ENCODE measurements at places on chromosomes 13 and 19.

DNA sequence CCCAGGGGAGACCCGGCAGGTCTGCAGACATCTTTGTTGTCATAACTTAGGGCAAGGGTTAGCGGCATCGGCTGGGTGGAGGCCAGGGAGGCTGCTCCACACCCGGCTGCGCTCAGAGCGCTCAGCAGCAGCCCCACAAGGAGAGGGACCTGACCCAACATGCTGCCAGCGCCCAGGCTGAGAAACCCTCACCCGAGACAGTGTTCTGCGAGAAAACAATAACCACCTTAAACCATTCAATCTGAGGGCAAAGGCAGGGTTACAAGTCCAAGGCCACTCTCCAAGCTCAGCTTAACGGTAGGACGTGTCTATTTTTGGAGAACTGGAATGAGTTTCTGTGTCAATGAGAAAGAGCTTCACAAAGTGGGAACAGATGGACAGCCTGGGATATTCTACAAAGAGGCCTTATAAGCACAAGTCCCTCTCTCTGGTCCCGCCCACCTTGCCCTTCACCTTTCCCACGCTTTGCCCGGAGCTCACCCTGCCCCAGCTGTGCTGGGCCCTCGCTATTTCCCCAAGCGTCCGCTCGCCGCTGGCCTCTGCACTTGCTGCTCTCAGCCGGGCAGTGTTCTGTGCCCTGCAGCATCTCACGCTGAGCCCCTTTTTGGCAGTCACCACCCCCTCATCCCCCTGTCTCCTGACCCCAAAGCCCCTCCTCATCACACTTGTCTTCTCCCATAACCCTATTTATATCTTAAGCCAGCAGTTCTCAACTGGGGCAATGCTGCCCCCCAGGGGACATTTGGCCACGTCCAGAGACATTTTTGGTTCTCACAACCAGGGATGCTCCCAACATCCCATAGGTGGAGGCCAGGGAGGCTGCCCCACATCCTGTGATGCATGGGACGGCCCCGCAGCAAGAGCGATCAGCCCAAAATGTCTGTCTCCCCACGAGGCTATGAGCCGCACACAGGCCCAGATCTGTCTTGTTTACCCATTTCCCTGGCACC, 17.6 kb downstream of the PPP1R12C start:
- no peak for DNase-seq

- no peak for DNase-seq
Observed at GRCh38 chr19:27824108-27824507, 1388.8 kb downstream of the UQCRFS1 start.

GRCh38 chr13:42401376-42401775, 129.4 kb downstream of the AKAP11 start:
- DNase-seq: no peak

- DNase-seq: no peak
Observed at GRCh38 chr13:91169321-91170050, 178.0 kb upstream of the MIR17HG start.

GRCh38 chr19:5130371-5131030, 161.6 kb downstream of the KDM4B start:
- DNase-seq: no peak

DNA sequence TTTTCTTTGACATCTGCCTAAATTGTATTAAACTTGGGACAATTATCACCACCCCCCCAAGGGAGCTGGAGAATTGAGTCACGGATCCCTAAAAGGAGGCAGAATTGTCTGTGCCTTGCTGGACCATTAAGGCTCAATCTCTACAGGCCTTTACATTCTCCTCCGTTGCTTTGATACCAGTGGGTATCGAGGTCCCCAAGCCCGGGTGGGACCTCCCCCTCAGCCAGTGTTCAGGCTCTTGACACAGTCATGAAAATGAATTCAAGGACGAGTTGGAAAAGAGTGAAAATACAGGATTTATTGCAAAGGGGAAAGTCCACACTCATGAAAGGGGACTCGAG, 5.6 kb downstream of the PPP1R15A start:
- no peak for DNase-seq

DNA sequence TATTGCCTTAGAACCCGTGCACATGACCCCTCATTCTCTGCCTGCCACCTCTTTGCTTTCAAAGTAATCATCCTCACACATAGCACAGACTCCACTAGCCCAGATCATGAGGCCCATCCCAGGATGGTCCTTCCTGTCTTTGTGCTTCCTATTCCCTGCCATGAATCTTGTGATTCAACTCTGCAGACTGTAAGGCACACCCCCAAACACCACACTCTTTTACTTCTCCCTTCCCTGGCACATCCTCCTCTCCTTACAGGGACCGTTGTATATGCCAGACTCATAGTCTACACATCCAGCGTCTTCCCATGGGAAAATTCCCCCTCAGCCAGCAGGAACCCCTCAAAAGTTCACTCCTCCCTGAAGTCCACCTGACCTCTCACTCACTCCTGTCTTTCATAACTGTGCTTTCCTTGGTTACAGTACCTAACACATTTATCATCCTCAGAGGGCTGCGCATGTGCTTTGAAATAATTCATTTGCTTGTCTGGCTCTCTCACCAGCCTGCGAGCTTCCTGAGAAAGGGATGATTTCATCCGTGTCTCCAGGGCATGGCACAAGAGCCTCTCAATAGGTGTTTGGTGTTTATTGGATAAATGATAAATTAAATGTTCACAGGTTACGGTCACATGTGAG, 26.8 kb upstream of the LRCH1 start:
- DNase-seq: no peak

DNA sequence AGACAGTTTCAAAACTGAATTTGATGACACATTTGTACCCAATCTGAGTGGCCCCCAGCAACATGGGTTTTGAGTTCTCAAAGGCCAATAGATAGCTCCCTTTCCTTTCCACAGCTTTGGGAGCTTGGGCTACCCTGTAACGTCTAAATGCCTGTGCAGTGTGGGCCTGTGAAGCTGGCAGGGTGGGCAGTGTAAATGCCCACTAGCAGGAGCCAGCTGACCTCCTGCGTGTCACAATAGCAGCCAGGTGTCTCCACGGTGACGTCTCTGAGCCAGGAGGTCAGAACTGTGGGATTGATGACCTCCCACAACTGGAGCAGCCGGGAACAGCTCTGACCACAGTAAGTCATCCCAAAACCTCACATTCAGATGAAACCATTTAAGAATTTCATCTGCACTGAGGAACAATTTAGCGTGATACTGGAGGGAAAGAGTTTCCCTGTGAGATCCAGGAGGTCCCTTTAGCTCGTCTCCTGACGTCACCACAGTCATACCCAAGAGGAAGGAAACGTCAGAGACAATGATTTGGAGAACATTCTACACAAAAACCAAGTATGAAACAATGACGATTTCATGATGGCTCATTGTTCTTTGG, at the start of gene IPO5:
TSS of gene IPO5 (plus strand) at position 300 of the 595 bp plus-strand sequence. CDS start 23,022 bp downstream, outside the sequence.
- DNase-seq: no peak

DNA sequence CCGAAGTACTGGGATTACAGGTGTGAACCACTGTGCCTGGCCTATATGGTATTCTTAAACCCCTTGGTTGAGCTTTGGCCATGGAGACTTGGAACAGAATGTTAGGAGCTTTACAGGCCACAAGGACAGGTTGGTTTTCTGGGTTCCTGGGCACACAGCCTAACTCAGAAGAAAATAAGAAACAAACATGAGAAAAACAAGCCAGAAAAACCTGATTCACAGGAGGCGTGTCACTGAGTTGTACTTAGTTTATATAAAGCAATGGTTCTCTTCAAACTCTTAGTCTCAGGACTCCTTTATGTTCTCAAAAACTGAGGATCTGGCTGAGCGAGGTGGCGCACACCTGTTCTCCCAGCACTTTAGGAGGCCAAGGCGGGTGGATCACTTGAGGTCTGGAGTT, 125.1 kb upstream of the SPATA13 start:
- no peak for DNase-seq

- no peak for DNase-seq
Observed at GRCh38 chr19:56720281-56720680, 48.7 kb upstream of the ZNF835 start.

DNA sequence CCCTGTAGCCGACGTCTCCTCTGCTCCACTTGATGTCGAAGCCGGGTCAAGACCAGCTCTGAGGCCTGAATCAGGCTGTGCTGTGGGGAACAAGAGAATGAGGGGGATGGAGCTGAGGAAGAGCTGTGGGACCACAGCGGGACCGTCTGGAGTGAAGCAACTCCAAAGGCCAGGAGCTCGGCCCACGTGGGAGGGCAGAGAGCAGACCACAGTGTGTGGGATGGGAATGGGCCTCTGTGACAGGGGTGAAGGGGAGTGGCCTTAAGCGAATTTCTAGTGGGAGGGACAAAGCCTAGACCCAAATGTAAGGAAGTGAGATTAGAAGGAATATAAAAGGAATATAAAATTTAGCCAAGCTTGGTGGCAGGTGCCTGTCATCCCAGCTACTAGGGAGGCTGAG, 3.8 kb upstream of the SLC8A2 start:
- DNase-seq: no peak
